ENCODE measurements at places on chromosomes 6 and 20. TPM values are rescaled to one million over a fixed set of nuclear protein-coding genes. Genes with fewer than 3 reads are reported as not detected.

- DNase-seq: no peak
These were observed 42.7 kb upstream of the MYL9 start for GRCh38 chr20:36498386-36499179.

DNA sequence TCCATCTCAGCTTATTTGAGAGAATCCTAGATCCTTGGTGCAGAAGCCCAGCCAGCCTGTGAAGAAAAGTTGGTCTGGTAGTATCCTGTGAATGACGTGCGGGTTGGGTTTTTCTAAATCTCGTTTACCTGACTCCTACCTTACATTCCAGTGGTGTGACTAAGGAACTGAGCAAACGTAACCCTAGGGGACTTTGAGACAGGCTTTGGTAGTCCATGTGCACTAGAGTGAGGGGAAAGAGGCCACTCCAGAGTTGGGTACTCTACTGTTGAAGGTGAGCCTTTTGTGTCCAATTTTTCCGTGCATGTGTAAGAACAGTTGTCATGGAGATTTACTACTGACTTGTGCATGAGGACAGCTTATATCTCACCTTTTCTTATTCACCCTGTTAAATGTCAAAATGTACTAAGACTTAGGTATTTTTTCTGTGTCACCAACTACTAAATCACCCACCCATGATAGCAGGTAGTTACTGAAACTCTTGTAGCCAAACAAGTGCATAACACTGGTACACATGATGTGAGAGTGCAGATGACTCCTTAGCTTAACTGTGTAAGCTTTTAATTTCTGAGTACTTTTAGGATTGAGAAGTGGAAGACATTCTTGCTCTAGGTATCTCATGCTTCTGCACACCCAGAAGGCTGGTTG is 26.3 kb upstream of the PLCG1 start:
- DNase-seq: no peak

GRCh38 chr20:60591172-60591799 is 633.1 kb downstream of the CDH26 start:
- DNase-seq: no peak

GRCh38 chr6:75081921-75082320 is 123.9 kb downstream of the COL12A1 start:
- DNase-seq: no peak

DNA sequence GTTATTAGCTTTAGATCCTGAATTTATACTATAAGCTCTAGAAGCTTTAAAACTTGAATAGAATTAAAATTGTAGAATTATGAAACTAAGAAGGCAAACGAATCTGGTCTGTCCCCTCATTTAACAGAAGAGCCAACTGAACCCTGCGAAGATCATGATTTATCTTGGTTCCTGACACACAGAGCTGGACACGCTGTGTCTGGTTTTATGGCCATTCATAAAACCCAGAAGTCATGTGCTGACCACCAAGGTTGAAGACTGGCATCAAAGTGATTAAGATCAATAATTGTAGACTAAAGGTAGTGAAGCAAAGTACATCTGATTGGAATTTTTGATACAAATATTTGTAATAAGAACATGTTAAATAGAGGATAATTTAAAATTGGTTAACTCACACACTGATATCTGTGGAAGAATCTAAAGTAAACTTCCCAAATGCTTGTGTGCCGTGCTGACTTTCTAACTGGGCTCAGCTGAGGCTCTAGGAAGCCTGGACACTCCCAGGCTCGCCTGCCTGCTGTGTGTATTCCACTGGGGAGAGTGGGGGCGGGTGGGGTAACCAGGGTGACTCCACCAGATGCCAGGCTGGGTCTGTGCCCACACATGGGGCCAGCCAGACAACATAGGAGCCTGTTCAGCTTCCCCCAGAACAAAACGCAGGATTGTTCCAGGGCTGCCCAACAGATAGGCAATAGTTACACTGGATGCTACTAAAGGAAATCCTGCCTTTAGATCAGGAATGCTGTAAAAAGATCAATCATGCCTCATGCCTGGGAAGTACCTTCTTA is 42.1 kb upstream of the SLC22A3 start:
- no peak for DNase-seq

- DNase-seq: no peak
These were observed 50.4 kb downstream of the HMGCLL1 start for GRCh38 chr6:55528624-55529023.

Gene TCP11
- polyA plus RNA-seq: 0.50 TPM

Gene PKHD1
- 0.01 TPM for polyA plus RNA-seq

Gene LINC00237
- not detected for polyA plus RNA-seq

Gene THEMIS
- polyA plus RNA-seq: 0.08 TPM

Gene BNIP5
- polyA plus RNA-seq: 0.01 TPM

Gene FAM83C
- not detected for polyA plus RNA-seq

All from ovary (tissue), 10 donors.